Panc1 (cell line): ENCODE measurements at places on chromosomes 1 and 21. TPM values are rescaled to one million over a fixed set of nuclear protein-coding genes. Genes with fewer than 3 reads are reported as not detected.

Gene THEMIS2
- total RNA-seq: 4.2 TPM

Gene LIN28A
- 0.64 TPM for total RNA-seq

DNA sequence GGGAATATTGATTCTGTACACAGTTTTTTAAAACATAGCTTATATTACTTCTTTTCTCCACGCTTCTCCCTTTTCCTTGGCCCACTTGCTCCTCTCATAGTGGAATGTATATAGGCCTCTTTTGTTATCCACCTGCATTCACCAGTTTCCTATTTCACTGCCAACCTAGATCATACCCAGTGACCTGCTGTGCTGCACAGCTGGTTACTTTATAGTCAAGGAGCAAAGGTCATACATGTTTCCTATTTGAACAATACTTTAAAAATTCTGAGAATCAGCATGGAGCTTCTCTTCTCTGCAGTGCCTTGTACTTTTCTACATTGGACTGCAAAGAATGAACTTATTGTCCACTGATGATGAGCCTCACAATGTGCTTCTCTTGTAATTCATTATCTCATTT lies 4.3 kb upstream of the SLC35D1 start:
- H3K36me3 ChIP-seq: peaks cover 2% of the 10 kb centered on the region; the same call in 1 of the 2 replicates
- DNase-seq: no peak
- H3K4me1 ChIP-seq: peaks cover 5% of the 10 kb centered on the region
- no peak overlapping the region for H3K4me3 ChIP-seq
- no peaks in the 10 kb centered on the region for H3K27me3 ChIP-seq
- H3K27ac ChIP-seq: no peak overlapping the region

Gene TXNIP
- 15.2 TPM for total RNA-seq

DNA sequence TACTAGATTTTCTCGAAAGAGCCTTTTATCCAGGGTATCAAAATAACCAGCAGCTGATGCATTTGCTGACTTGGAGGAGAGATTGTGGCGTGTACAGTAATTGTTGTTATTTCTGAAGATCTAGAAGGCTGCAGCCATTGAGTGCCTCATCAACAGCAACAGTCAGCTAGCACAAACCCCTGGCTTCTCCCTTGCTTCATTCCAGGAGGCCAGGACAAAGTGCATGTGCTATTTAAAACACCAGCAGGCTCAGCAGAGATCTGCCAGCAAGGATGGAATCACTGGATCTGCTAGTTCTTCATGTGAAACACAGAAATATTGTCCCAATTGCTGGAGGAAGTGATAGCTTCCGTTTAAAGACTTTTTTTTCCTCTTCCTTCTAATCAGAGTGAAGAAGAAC lies 2.8 kb upstream of the NGF start:
- H3K4me3 ChIP-seq: no peak overlapping the region
- H3K27me3 ChIP-seq: no peaks in the 10 kb centered on the region; the same call in 1 of the 2 replicates
- no peak for DNase-seq
- no peaks in the 10 kb centered on the region for H3K4me1 ChIP-seq
- H3K36me3 ChIP-seq: no peaks in the 10 kb centered on the region

Gene CD101
- total RNA-seq: not detected

- no peaks in the 10 kb centered on the region for H3K36me3 ChIP-seq
- H3K4me3 ChIP-seq: no peak overlapping the region
- no peak for DNase-seq
- no peaks in the 10 kb centered on the region for H3K4me1 ChIP-seq
- no peak overlapping the region for H3K27ac ChIP-seq
Observed at GRCh38 chr1:48823168-48823567, 46.5 kb upstream of the BEND5 start.

DNA sequence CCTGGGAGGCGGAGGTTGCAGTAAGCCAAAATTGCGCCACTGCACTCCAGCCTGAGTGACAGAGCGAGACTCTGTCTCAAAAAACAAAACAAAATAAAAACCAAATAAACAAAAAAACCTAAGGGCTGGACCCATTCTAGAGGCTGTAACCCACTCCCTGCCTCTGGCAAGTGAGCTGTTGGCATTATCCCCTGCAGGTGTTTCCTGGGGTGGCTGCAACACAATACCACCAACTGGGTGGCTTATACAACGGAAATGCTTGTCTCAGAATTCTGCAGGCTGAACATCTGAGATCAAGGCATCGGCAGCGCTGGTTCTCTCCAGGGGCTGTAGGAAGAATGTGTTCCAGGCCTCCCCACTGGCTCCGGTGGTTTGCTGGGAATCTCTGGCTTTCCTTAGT lies 15.2 kb downstream of the LRRC38 start:
- no peak overlapping the region for H3K4me3 ChIP-seq
- no peak for DNase-seq
- no peaks in the 10 kb centered on the region for H3K36me3 ChIP-seq
- H3K27ac ChIP-seq: no peak overlapping the region
- no peaks in the 10 kb centered on the region for H3K4me1 ChIP-seq
- H3K27me3 ChIP-seq: 0 out of 2 replicates have a peak, but pooled peaks cover 6% of the 10 kb centered on the region

Gene STPG1
- total RNA-seq: 9.9 TPM

DNA sequence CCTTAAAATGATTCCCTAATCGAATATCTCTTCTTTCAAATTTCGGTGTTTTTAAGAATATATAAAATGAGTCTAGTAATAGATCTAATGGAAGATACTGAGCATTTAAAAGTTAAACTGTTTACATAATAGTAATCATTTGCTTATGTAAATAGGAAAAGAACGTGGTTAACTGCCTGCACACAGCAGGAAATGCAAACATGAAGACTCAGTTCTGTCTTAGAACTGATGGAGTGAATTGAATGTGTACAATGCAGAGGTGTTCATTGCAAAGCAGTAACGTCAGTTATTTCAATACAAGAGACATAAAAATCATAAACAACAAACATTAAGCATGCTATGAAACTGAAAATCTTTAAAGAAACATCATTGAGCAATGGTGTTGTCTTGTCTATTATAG lies 359.4 kb upstream of the ADAMTS5 start:
- DNase-seq: no peak
- no peaks in the 10 kb centered on the region for H3K36me3 ChIP-seq
- no peaks in the 10 kb centered on the region for H3K4me1 ChIP-seq
- H3K27ac ChIP-seq: no peak overlapping the region

Gene CD48
- 0.67 TPM for total RNA-seq

DNA sequence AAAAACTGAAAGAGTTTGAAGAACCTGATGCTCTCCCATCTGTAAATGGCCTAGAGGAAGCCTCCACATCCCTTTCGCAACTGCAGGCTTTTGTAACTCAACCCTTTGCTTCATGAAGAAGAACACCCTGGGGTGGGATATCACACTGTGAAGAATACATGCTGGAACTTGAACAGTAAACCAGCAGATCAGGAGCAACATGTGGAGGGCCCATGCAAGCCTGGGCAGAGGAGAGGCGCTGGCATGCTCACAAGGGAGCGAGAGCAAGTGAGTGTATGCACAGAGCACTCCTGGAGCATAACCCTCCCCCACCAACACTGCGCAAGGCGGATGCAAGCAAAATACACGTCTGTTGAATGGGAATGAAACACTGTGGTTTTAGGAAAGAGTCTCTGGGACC lies 24.6 kb upstream of the SPAG17 start:
- H3K27ac ChIP-seq: no peak overlapping the region
- no peaks in the 10 kb centered on the region for H3K36me3 ChIP-seq
- H3K4me1 ChIP-seq: no peaks in the 10 kb centered on the region

DNA sequence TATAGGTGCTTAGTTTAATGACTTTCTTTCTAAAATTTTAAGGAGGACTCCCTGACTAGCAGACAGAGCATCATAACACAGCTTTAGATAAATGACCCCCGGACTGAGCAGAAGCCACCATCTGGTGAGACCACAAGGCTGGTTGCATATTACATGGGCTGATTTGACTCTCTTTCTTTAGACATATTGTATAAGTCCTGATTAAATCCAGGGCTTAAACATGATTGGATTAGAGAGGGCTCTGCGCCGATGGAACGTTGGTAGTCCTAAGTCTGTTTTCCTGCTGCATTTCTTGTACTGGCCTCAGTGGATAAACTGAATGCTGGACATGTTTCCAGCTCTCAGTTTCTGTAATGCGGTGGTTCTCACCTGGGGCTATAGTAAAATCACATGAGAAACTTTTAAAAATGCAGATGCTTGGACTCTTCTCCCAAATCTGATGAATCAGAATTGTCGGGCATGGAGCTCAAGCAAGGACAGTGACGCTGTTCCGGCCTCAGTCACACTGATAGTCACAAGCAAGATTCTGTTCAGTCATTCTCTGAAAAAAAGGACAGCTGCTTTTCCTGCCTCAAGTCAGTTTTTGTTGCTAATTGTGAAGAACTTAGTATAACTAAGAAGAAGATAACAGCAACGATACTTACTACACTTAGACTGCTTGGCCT lies 16.6 kb downstream of the DDI2 start:
- H3K27ac ChIP-seq: no peak overlapping the region
- DNase-seq: no peak
- peaks cover 23% of the 10 kb centered on the region; the same call in 1 of the 2 replicates for H3K36me3 ChIP-seq
- H3K4me3 ChIP-seq: no peak overlapping the region
- no peaks in the 10 kb centered on the region for H3K4me1 ChIP-seq
